Sciatic nerve (tissue), 2 donors: ENCODE measurements at places on chromosomes 3 and 15.

DNA sequence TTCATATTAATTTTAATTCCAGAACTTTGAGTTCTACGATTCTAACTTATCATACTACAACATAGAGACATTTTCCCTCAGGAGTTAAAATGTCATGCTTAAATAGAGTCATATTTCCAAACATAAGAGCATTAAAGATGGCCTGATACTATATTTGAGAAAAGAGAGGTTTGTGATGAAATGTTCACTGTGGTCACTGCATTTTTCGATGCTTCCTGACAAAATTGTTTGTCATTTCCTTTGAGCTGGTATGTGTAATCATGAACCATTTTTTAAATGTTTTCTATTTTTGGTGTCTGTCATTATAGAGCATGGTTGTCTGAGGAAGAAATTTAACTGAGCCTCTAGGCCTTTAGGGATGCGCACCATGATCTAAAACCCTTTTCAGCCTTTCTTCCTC, 721.4 kb upstream of the NR2F2 start:
- DNase-seq: no peak

DNA sequence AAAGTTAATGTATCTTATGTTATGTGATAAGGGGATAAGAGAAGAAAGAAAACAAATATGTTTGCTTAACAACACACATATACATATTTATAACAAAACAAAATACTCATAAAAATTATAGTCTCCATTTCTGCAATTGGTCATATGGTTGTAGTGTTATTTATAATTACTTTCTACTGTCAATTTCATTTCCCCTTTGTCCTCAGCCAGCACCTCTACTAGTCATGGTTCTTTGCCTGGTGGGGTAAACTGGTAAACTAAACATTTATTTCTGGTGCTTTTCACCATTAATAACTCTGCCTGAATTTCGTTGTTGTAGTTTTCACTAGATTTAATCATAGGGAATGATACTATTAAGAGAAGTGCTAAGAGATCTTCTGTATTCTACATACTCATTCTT, 88.0 kb upstream of the ALCAM start:
- DNase-seq: no peak

DNA sequence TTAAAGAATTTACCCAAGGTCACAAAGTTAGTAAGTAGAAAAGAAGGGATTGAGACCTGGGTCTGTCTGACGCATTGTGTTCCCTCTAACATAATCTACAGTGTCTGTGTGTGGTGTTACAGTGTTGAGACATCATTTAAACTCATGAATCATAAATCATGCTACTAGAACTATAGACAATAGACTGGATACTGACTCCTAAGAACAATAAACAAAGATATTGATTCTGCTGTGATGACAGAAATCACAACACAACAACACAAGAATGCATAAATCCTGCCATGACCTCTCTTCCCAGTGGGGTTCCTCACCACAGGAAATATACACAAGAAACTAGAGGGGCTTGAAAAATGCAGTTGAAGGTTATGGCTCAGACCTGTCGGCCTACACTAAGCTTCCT, 44.3 kb downstream of the TRIM69 start:
- DNase-seq: no peak

- no peak for DNase-seq
Observed at GRCh38 chr3:177640319-177640965, 443.2 kb upstream of the TBL1XR1 start.

DNA sequence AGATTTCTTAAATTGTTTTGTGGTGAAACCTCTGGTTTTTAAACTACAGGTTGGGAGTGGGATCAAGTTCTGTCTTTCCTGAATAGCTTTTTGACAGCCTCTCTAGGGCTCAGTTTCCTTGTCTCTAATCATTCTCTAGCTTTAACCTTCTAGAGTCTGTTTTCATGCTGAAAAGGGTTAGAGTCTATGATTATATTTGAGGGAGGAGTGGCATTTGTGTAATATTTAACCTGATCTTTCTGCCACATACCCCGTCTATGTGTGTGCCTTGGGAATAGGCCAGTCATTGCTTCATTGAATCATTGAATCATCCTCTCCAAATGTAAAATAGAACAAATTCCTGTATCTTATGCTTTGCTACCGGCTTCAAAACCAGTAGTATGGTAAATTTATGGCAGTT, 204.9 kb downstream of the KLHL25 start:
- no peak for DNase-seq

DNA sequence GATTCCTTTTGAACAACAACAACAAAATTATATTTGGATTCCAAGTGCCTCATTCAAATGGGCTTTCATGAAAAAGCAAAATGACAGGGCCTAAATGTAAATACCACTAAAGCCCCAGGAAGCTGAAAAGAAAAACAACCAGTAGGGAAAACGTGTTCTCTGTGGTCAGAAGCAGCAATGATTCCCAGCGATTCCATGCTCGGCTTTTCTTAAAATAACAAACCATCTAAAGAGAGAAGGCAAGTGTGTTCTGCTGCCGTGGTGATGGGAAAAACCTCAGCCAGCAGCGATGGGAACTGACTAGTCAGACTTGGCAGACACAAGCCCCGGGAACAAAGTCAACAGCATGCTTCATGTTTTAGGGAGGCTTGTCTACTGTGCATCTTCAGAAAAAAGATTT, 153.6 kb downstream of the TNIK start:
- peak; percentile 77 for DNase-seq

DNA sequence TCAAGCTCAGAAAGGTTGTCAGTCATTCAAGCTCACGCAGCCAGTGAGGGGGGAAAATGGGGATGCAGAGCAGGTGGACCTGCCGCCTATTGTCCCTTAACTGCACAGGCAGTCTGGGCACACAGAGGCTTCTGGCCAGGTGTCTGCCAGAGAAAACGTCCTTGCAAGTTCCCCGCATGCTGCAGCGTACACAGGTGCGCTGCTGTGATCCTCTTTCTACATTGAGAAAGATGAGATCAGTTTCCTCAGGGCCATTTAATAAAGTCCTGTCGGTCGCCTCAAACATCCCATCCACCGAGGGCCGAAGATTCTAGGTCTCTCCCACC, 445 bp upstream of the TSEN2 start:
- DNase-seq: no peak

DNA sequence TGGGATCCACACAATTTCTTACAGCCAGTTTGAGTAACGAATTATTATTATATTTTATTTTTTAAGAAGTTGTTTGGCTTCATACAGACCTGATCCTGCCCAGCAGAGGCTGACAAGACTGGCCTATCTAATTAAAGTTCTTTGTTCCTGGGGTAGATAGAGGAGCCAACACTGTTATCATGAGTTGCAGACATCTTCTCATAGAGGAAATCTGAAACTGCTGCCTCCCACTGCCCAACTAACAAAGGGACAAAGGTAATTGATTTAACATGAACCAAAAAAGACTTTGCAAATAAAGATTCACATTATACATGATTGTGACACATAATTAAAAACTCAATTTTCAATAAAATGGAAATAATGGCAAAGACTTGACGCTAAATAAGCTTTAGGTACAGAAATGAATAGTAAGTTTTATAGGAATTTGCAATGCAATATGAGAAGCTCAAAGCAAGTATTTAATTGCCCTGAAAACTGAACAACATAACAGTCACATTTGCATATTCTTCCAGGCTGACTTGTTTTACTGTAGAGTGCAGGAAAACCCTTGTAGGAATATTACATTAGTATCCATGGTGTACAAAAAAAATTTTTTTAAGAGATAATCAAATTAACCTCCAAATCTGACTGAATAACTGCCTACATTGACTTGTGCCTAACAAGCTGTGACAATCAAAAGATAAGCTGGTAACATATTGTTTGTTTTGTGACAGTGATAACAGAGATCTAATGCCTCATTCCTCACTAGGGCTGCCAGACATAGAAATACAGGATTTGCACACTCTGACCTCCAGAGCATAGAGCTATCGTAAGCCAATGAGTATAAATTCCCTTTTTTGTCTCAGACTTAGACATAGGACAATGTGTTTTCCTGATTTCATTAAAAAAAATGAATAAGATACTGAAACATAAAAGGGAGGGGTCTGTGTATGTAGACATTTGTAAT, 273.2 kb downstream of the MFSD1 start:
- DNase-seq: no peak

- no peak for DNase-seq
Observed at GRCh38 chr3:30702828-30703397, 96.5 kb downstream of the TGFBR2 start.

DNA sequence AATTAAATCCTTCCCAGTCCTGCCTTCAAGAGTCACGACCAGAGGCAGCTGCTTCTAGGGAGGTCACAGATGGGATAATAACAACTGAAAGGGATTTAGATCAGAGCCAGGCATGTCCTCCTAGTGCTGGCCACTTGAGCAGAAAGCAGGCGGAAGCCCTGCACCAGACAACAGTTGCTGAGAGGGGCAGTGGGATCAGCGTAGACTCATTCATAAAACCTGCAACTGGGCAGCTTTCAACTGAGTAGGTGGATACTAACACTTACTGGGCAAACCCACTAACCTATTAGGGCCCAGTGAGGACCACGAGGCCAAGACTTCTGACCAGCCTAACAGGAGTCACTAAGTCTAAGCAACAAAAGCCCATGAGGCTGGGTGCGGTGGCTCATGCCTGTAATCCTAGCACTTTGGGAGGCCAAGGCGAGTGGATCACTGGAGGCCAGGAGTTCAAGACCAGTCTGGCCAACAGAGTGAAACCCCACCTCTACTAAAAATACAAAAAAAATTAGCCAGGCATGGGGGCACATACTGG, 67.0 kb downstream of the DAPK2 start:
- no peak for DNase-seq

GRCh38 chr3:30524357-30525040, 81.9 kb upstream of the TGFBR2 start:
- no peak for DNase-seq

DNA sequence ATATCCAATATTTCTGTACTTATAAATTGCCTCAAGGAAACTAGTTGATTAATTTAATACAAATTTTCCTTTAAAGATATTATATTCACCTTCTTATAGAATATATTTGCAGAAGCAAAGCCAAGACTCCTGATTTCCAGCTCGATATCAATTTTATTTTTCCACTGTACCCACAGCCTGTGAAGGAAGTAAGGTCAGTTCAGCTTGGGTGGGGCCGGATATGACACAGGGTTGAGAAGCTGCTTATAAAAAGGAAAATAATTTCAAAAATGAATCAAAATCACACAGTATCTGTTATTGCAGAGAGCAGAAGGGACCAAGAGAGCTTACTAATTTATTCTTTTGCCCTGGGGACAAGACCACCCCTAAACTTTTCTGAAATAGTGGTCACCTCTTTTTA, 491.4 kb downstream of the TUSC7 start:
- DNase-seq: no peak

GRCh38 chr3:153970741-153971347, 150.3 kb upstream of the ARHGEF26 start:
- no peak for DNase-seq

- peak; percentile 62 for DNase-seq
Observed at GRCh38 chr3:119350114-119350513, 55.9 kb downstream of the ARHGAP31 start.

DNA sequence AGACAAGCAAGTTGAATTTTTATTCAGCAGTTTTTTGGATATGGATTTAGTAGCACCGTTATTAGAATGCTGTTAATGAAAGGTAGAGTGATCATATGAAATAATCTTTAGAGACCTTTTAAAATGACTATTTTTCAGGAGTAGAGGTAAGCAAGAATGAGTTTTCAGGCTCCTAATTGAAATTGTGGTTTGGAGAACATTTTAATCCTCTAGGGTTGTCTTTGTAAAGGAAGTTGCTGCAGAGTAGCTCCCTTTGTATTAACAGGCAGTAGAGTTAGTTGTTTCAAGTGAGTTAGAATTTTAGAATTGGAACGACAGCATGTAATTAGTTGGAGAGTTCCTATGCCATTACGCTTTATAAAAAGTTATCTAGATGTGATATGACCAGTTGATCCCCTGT, 27.2 kb upstream of the EDEM1 start:
- no peak for DNase-seq

DNA sequence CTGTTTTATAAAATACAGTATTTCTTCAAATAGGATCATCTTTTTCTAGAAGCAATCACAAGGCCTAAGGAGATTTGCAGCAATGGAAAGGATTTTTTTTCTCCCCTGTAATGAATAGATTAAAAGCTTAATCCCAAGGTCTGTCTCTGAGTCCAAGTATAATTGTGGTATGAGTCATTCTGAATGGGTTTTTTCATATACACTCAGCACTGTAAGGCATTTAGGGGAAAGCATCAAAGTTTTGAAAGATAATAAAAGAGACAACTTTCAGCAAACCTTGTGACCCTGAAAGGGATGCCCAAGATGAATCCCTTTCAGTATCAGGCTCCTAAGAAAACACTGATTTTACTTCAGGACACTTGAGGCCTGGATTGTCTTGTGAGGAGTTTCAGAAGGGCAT, 23.3 kb upstream of the LARS2 start:
- no peak for DNase-seq

DNA sequence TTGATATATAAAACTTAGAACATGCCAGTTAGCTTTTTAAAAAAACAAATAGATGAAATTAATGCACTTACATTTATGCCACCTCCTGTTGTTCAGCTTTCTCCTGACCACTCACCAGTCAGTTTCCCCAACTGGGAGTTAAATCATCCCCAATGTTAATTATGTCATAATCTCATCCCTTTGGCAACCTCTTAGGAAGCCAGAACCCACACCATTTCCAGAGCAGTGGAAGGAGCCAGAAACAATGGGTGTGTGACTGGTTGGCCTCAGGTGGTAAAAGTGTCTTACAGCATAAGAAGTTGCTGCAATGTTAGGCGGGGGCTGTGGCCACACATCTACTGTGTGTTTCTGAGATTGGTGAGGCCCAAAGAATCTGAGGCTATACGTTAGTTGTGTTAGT, 46.5 kb upstream of the MITF start:
- no peak for DNase-seq

GRCh38 chr15:51796847-51797401, 32.5 kb upstream of the TMOD3 start:
- no peak for DNase-seq

- DNase-seq: no peak
Observed at GRCh38 chr3:82143661-82144412, 382.4 kb upstream of the GBE1 start.

DNA sequence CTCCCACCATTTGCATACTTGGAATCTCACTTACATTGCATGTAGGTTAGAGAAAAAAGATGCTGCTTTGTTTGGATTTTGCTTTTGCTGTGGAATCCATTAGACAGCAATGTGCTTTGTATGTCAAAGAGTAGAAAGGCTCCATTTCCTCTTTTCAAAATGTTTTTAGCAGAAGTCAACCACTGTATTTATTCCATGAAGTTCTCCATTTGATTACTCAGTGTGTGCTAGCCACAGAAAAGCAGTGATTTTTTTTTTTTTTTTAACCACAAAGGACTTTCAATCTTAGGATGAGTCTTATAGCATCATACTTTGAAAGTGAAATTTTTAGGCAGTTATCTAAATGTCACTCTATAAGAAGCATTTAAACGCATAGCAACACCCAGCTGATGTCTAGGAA, 285.0 kb upstream of the ADAMTS9 start:
- DNase-seq: no peak

GRCh38 chr15:45653702-45654424, 19.0 kb downstream of the SQOR start:
- no peak for DNase-seq
